Activated T-cell treated with anti-CD3 and anti-CD28 coated beads for 1 hour (primary cell): ENCODE measurements at places on chromosomes 7 and 10.

- DNase-seq: no peak
These were observed 60.1 kb downstream of the OGDH start for GRCh38 chr7:44666566-44666965.

DNA sequence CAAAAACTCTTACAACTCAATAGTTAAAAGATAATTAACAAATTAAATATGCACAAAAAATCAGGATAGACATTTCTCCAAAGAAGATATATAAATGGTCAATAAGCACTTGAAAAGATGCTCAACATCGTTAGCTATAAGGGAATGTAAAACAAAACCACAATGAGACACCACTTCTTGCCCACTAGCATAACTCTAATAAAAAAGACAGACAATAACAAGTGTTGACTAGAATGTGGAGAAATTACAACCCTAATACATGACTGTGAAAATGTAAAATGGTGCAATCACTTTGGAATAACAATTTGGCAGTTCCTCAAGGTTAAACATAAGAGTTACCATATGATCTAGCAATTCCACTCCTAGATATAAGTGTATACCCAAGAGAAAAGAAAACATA lies 74.3 kb upstream of the PCGF5 start:
- no peak for DNase-seq

DNA sequence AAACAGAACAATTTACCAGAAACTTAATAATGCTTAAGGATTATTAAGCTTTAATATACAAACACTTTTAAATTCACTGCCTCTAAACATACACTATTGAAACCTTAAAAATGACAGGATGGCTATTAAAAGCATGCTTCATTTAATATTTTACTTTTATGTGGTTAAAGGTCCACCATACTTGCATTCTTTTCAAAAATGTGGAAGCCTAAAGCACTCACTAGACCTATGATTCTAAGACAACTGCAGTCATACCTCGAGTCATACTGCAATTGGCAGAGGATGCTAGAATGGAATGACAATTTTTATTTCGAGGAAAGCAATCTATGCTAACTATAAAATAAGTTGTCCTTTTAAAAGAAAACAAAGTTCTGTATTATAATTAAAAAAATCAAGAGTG lies 85.3 kb downstream of the PIP4K2A start:
- no peak for DNase-seq

DNA sequence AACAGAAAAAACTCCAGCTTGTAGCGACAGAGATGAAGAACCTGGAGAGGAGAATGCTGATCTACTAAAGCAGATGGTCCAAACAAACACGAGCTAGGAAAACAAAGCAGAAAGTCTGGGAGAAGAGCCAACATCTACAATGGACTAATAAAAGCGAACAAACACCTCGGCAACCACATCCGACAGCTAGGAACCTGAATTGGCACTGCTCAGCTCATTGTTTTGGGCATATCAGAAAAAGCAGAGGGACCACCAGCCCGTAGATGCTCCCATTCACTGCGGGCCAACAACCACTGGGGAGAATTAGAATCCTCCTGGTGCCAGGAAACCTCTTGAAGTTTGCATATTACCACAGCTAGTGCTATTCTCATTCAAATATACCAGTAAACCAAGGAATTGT lies 204.7 kb downstream of the NXPH1 start:
- no peak for DNase-seq

DNA sequence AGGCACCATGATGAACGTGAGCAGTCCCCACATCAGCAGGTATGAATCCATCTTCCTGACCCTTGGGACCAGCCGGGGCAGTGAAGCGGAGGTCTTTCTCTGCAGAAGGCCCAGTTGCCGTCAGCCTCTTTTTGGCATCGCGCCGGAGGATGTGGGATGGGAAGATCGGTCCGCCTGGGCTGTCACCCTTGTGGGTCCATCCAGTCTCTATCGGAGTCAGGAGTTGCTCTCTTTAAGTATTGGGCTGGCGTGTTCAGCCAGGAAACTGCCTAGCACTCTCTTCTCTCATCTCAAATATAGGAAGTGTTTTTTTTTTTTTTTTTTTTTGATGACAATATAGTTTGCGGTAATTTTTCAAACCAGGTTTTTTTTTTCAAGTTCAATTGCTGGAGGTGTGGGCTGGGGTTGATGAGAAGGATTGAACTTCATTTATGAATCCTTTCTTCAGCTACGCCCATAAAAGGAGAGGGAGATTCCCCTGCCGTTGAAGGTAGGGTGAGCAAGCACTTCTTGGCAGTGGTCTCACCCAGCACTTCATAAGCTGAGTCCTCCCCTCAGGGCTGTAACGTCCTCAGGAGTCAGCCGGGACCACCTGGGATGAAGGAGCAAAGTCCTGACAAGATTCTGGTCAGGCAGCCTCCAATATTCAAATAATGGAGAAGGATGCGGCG lies at the start of gene IL2RA:
Gene IL2RA (minus strand): TSS at position 267 of the 671 bp plus-strand sequence. CDS start 216 bp downstream, at position 51.
- DNase-seq: no peak

- no peak for DNase-seq
These were observed 74.3 kb upstream of the DKK1 start for GRCh38 chr10:52239771-52240170.

DNA sequence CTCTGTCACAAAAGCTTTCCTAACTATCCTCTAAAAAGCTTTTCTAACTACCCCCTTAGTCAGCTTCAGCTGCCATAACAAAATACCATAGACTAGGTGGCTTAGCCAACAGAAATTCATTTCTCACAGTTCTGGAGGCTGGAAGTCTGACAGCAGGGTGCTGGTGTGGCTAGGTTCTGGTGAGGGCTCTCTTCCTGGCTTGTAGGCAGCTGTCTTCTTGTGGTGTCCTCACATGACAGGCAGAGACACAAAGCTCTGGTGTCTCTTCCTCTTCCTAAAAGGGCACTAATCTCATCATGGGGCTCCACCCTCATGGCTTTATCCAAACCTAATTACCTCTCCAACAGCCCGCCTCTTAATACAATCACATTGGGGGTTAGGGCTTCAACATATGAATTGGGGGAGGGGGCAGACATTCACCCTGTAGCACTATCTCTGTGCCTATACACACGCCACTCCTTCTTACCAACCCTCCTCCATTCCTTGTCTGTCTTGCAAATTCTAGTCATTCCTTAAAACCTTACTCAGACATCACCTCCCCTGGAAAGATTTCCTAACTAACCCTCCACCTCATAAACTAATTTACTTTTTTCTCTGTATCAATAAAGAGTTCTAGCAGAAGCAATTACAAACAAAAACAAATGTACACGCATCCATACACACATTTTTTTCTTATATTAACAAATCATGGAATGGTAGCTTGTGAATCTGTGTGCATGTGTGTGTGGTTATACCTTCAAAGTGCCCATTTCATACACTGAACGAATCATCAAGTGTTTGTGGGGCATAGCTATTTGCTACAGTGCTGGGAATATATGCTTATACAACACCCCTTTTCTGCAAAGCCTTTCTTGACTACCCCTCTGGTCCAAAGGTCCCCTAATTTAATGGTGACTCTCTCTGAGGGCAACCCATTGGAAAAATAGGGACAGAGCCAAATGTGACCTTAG lies 26.4 kb downstream of the RHOBTB1 start:
- no peak for DNase-seq

DNA sequence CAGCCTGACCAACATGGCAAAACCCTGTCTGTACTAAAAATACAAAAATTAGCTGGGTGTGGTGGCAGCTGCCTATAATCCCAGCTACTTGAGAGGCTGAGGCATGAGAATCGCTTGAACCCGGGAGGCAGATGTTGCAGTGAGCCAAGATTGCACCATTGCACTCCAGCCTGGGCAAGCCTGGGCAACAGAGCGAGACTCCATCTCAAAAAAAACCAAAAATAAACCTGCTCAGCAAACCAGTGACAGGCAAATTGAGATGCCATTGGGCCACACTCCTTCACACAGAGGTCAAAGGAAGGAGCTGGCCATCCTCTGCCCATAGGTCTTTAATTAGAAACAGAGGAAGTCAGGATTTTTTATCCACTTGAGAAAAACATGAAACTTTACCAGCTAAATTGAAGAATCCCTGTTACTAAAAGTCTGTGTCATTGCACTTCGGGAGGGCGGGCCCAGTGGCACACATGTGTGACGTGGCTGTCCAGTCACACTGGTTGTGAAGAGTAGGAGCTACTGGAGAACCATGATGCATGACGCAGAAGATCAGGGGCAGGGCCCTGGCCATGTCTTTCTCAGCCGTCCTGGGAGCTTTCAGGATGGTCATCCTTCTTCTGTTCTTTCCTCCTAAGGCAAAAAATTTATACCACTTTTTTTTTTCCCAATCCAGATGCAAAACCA lies 118.3 kb upstream of the ZNF438 start:
- no peak for DNase-seq

- DNase-seq: no peak
These were observed 169.2 kb downstream of the SEMA3A start for GRCh38 chr7:84025332-84025927.

GRCh38 chr7:64853679-64854078 lies 49.4 kb upstream of the ZNF273 start:
- DNase-seq: no peak

- DNase-seq: no peak
These were observed at the start of gene MEOX2 for GRCh38 chr7:15686295-15686956. MEOX2 (minus strand) TSS chr7:15686683; CDS start chr7:15686402, 281 bp downstream.

DNA sequence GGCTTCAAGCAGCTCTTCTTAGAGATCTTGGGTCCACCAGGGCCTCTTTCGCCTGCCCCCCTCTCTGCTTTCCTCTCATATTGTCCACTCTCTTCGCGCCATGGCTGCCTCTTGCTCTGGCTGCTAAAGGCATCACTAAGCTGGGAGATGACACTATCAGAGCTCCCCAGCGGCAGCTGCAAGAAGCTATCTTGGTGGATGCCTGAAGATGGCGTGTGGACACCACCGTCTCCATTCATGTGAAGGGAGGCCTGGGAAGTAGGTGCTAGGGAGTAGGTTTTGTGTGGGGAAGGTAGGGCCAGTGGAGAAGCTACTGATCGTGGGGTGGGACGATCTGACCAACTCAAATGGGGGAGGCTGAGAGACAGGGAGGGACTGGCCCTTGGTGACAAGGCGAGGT lies 45.9 kb upstream of the PDLIM1 start:
- no peak for DNase-seq

- DNase-seq: peak; percentile 40
These were observed 132.6 kb upstream of the PODXL start for GRCh38 chr7:131688738-131689661.

DNA sequence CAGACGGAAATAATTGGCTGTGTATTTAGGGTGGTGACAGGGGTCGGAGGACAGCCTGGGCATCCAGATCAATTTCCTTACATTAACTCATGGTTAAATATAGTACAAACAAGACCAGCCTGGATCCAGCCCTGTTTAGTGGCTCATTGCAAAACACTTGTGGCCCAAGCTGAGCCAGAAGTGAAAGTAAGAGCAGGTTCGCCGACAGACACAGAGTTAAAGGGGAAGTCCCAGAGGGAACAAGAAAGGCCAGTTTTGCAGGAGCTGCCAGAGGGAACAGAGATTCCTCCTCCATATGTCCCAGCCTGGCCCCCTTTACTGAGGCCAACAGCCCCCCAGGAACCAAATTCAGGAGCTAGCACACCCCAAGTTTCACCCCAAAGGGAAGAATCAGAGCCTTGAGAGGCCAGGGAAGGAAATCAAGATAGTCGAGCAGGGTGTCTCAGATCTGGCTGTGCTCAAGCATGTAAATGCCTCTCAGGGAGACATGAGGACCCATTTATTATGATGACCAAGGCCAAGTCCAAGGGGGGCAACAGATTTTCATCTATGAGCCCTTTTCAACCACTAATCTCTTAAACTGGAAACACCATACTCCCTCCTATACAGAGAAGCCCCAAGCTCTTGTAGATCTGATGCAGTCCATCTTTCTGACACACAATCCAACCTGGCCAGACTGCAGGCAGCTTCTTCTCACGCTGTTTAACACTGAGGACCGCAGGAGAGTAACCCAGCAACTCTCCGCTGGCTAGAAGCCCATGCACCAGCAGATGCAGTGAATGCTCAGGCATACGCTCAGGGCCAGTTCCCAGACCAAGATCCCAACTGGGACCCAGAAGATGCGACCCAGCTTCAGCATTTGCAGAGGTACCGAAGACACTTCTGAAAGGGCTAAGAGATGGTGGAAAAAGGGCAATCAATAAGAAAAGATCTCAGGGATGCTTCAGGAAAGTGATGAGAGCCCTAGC lies 15.9 kb upstream of the ADCK2 start:
- no peak for DNase-seq

DNA sequence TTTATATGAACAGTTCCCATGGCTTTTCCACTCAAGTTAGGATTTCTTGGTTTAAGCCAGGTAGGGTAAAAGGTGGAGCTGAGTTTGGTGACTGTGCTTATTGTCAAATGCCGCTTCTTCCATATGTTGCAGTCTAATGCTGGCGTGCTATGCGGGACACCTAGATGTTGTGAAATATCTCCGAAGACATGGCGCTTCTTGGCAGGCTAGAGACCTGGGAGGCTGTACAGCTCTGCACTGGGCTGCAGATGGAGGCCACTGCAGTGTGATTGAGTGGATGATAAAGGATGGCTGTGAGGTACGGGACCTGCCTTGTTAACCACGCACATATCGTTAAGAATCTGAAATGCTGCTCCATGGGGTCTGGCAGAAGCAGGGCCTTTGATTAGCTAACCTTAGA lies 108.4 kb downstream of the FANK1 start:
- DNase-seq: no peak

- no peak for DNase-seq
These were observed 68.1 kb downstream of the DGKB start for GRCh38 chr7:14834456-14834855.

GRCh38 chr7:158271646-158272045 lies 316.0 kb downstream of the PTPRN2 start:
- no peak for DNase-seq

DNA sequence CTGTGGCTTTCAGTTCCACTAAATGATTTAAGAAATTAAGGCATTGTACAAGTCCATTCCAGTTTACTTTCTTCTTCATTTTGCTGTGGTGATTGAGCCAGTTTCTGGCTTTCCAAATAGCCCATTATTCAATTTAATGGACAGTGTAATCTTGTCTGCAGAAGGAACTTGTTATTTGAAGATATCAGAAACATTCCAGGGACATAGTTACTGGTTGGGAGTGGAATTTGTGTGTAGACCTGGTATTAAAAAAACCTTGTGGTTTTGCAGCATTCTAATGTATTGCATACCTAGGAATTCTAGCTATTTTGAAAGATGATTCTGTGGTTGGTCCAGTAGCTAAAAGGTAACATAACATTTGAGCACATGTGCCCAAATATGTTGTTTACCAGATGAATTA lies 72.2 kb downstream of the MCU start:
- no peak for DNase-seq

GRCh38 chr7:154255324-154255723 lies 203.1 kb downstream of the DPP6 start:
- DNase-seq: no peak

GRCh38 chr7:28408960-28409715 lies 3.2 kb upstream of the CREB5 start:
- peak; percentile 35 for DNase-seq

GRCh38 chr10:12768156-12769100 lies 233.1 kb downstream of the CCDC3 start:
- no peak for DNase-seq

GRCh38 chr7:3174515-3175284 lies 126.4 kb upstream of the SDK1 start:
- DNase-seq: no peak
